ENCODE measurements at places on chromosomes 11 and 22. TPM values are rescaled to one million over a fixed set of nuclear protein-coding genes. Genes with fewer than 3 reads are reported as not detected.

The EMSY gene
- 27.7 TPM for total RNA-seq

The STIP1 gene
- total RNA-seq = 77.3 TPM

The SIK2 gene
- total RNA-seq = 8.1 TPM

The CYP2D6 gene
- total RNA-seq = 0.27 TPM

The MFRP gene
- total RNA-seq = not detected

The SNRPD3 gene
- total RNA-seq = 134 TPM

The MPPED2 gene
- 5.1 TPM for total RNA-seq

The BBOX1 gene
- total RNA-seq = not detected

The CPT1A gene
- total RNA-seq = 151 TPM

The MAPK8IP1 gene
- total RNA-seq = 0.54 TPM

The ISX gene
- not detected for total RNA-seq

The TRIM48 gene
- not detected for total RNA-seq

The GGT1 gene
- 18.6 TPM for total RNA-seq

The DGAT2 gene
- total RNA-seq = 1.1 TPM

The PDE3B gene
- total RNA-seq = 2.4 TPM
